Anterior cingulate cortex (tissue), 58 donors: ENCODE measurements at places on chromosomes 11 and 22.

DNA sequence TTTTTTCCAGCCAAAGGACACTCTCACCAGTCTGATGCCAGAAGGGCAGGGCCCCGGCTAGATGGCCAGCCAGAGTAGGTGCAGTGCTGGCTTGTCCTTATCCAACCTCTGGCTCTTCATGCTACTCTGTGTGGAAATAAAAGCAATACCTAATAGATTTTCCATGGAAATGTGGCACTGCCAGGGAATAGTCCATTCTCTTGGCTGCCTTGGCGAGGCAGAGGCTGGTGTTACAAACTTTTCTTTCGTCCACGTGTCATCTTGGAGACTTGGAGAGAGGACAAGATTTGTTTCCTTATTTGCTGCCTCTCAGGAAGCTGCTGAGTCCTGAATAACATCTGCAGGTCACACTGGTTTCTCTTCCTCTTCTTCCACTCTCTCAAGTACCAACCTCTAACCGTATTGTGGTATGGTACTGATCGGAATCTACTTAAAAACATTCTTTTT, 17.2 kb upstream of the C1QTNF4 start:
- no peak for DNase-seq

DNA sequence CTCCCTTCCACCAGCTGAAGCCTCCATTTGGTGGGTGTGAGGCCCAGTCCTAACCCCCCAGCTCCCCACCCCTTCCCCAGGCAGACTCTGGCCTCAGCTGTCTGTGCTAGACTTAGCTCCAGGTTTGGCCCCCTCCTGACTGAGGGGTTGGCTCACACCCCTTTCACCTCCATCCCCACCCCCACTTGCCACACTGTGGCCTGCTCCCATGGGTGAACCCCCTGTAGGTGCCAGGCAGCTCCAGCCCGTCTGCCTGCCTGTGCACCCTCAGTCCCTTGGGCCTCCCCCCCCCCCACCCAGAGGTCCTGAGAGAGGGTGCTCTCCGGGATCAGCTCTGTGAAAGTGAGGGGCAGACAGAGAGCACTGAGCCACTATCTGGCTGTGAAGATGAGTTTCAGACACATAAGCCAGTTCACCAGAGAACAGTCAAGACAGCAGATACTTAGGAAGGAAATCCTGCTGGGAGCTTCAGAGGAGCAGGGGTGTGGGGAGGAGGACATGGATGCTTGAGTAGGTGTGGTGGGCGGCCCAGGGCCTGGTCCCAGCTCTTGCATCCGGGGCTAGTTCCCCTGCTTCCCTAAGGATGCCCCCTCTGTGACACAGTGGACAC, 36.2 kb downstream of the PPM1F start:
- DNase-seq: no peak

DNA sequence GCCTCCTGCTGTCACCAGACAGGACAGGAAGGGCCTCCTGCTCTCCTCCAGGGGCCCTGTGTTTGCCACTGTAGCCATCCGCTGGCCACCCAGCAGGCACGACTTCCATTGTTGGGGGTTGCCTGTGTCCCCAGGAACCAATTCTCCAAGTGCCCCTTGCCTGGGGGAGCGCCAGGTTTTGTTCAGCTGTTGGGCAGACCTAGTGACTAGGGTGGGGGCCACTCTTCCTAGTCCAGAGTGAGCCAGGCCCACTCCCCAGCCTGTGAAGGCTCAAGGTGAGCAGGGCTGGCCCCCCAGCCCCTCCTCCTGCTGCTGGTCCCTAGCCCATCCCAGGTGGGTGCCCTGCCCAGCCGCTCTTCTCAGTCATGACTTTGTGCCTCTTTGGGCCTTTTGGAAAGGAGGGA, 30.9 kb downstream of the OSBPL5 start:
- DNase-seq: no peak

DNA sequence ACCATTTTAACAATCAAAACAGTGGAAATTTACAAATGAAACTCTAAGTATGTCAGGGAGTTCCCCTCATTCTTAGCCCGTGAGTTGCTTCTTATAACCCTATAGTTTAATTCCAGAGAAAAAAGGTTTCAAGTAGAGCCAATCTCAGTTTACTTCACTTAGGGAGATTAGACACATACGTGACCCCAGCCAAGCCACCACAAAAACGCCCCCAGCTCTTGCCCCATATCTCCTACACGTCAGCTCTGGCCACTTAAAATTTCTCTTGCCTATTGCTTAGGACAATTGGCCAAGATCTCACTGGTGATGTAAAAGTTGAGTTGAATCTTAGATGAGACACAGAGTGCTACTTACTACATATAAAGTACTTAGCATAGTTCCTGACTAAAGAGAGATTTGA, 166.4 kb downstream of the ETS1 start:
- DNase-seq: no peak

DNA sequence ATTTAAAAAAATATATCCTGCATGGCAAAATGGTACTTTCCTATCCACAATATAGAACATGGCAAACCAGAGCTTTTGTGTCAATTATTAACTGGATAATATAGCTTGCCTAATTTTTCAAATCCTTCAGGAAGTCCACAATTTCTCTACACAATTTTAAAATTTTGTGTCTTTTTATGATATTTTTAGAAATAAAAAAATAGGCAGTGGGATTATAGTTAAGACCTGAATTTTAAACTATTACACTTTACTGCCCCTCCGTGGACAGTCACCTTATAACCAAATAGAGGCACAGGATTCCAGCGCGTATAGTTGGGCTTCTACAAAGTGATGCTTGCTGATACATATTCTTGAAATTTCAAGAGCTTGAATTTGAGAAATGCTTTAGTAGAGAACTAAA, 2.1 kb upstream of the DMC1 start:
- no peak for DNase-seq

DNA sequence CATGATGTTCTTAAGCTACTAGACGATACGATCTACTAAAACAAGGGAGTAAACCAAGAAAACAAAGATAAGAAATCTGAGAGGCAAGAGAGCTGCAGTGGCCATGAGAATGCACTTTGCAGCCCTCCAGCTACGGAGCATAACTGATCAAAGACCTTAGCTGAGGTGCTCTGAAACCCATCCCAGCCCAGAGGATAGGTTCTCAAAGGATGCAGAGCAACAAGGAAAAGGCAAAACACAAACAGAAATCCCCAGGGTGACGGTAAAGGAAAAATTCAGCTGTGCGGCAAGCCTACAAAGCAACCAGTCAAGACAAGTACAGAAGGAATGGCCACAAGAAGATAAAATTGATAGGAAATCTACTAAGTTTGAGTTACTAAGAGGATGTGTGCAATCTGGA, 32.5 kb upstream of the CFAP300 start:
- no peak for DNase-seq

DNA sequence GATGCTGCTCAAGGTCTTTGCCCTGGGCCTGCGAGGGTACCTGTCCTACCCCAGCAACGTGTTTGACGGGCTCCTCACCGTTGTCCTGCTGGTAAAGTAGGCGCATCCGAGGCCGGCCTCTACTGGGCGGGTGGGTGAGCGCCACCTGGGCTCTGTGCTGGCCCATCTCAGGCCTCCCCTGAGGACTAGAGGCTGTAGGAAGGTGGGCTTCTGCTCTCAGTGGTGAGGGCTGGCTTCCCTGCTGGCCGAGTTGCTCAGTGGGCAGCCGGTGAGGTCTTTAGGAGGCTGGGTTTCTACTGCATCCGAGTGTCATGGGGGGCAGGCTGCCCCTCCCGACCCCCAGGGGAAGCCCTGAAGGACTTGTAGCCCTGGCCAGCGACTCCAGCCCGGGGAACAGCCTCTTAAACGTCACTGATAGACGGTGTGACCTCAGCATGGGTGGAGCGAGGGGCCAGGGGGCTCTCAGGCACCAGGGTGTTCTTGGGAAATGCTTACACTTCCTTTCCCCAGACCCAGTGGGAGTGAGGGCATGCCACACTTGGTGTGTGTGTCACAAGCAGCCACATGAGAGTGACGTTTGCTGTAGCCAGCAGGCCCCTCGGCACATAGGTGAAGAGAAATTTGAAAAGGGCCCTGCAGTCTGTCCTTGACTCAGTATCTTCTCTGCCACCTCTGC, 30.3 kb downstream of the TPCN2 start:
- DNase-seq: no peak

GRCh38 chr11:19802773-19803293, 90.2 kb downstream of the NAV2 start:
- DNase-seq: no peak
